ENCODE measurements at places on chromosomes 16 and 17. TPM values are rescaled to one million over a fixed set of nuclear protein-coding genes. Genes with fewer than 3 reads are reported as not detected.

PKMYT1 gene
- total RNA-seq = 0.28 TPM

NPIPB8 gene
- not detected for total RNA-seq

KIF2B gene
- not detected for total RNA-seq

MTHFSD gene
- 13.1 TPM for total RNA-seq

KRT25 gene
- not detected for total RNA-seq

ABCA8 gene
- total RNA-seq = 50.3 TPM

AOC2 gene
- total RNA-seq = 0.28 TPM

PYDC1 gene
- not detected for total RNA-seq

RNPS1 gene
- total RNA-seq = 44.0 TPM

GLIS2 gene
- total RNA-seq = 1.7 TPM

NGFR gene
- 0.18 TPM for total RNA-seq

SCNN1G gene
- total RNA-seq = not detected

DOC2A gene
- total RNA-seq = 0.28 TPM

ADAD2 gene
- total RNA-seq = not detected

CD300A gene
- not detected for total RNA-seq

FBXL16 gene
- not detected for total RNA-seq

HLF gene
- not detected for total RNA-seq

SLC5A10 gene
- under 0.01 TPM for total RNA-seq

C17orf50 gene
- total RNA-seq = not detected

RRAD gene
- total RNA-seq = 13.5 TPM

FHOD1 gene
- total RNA-seq = 5.3 TPM

HBZ gene
- not detected for total RNA-seq

ABCA9 gene
- 10.0 TPM for total RNA-seq

METRNL gene
- 129 TPM for total RNA-seq

SLC5A2 gene
- total RNA-seq = not detected

KRTAP1-3 gene
- not detected for total RNA-seq

SLC52A1 gene
- total RNA-seq = 0.14 TPM

ZNF469 gene
- 4.6 TPM for total RNA-seq

CDH15 gene
- 0.65 TPM for total RNA-seq

CDC42EP4 gene
- total RNA-seq = 20.9 TPM

CXCL16 gene
- 1.8 TPM for total RNA-seq

EVPL gene
- total RNA-seq = under 0.01 TPM

TMEM238L gene
- total RNA-seq = not detected

COG7 gene
- 17.7 TPM for total RNA-seq

ANTKMT gene
- total RNA-seq = 25.4 TPM

ADAP2 gene
- total RNA-seq = 0.57 TPM

HSPB9 gene
- total RNA-seq = not detected

TNFRSF13B gene
- total RNA-seq = not detected

CTRL gene
- 0.74 TPM for total RNA-seq

CMTM2 gene
- total RNA-seq = not detected

KRTAP2-1 gene
- total RNA-seq = not detected

ACSM3 gene
- 0.83 TPM for total RNA-seq

BMERB1 gene
- total RNA-seq = 53.2 TPM

MARVELD3 gene
- total RNA-seq = not detected

EVI2A gene
- total RNA-seq = 1.00 TPM
